ENCODE measurements at places on chromosomes 7 and 10.

- no peak for DNase-seq
These were observed 171.8 kb upstream of the POM121L12 start for GRCh38 chr7:52863652-52864051.

DNA sequence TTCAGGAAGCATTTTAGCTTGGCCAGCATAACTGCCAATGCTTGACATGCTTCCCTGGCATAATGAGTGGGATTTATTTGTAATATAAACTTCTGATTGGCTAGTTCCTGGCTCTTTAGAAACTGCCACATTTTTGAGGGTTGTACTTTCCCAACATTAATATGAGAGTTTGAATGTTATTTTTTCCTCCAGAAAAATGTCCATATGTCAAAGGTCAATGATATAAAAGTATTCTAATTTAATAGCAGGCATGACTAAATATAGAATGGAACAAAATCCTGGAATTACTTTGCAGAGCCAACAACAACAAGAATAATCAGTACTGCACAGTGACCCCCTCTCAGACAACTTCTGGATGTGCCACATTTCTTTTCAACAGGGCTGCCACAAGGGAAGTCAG is 352.6 kb downstream of the PRPF18 start:
- no peak for DNase-seq

- DNase-seq: no peak
These were observed 94.6 kb downstream of the TACC2 start for GRCh38 chr10:122083478-122084025.

DNA sequence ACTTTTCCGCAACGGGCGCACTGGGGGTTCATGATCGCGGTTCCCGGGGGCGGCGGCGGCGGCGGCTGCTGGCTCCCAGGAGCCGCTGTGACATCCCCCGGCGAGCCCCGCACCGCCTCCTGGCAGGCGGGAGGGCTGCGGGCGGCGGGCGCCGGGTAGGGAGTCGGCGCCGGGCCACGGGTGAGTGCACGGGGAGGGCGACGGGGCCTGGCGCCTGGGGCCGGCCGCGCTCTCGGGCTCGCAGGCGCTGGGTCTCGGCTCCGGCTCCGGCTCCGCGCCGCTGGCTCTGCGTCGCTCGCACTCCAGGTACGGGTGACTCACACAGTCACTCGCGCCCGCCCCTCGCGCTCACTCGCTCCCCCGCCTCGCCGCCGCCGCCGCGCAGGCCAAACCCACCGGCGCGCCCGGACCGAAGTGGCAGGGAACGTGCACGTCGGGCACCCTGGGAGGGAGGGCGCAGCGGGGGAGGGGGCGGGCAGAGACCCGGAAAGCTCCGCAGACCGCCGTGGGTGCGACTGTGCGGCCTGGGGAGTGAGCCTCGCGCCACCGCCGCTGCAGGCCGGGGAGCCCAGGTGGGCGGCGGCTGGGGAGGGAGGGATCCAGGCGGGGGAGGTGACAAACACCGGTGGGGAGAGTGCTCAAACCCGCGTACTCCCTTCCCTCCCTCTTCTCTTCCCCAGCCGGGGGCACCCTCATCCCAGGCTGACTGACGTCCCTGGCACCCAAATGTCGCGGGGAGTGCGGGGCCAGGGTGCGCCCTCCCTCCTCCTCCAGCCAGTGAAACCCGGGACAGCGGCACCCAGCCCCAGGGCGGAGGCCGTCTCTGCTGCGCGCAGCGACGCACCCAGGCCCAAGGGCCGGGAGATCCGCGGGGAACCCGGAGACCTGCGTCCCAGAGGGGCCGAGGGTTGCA is 276.9 kb upstream of the NEBL start:
- DNase-seq: no peak

GRCh38 chr7:47405921-47406800 is 175.8 kb downstream of the TNS3 start:
- DNase-seq: no peak

GRCh38 chr10:132373241-132373955 is 23.6 kb upstream of the PWWP2B start:
- DNase-seq: no peak

GRCh38 chr7:158098125-158099030 is 489.2 kb downstream of the PTPRN2 start:
- no peak for DNase-seq

DNA sequence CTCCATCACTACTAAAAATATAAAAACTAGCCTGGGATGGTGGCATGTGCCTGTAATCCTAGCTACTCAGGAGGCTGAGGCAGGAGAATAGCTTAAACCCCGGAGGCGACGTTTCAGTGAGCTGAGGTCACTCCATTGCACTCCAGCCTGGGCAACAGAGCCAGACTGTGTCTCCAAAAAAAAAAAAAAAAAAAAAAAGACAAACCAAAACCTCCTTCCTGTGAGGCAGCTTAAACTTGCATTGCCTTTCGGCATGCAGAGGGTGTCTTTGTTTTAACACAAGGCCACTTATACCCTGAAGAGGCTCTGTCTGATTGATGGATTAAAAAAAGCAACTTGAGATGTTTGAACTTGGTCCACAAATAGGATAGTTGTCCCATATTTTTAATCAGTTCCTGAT is 128.4 kb upstream of the RSU1 start:
- DNase-seq: no peak

- DNase-seq: peak; percentile 56
These were observed 548 bp downstream of the AGAP3 start for GRCh38 chr7:151086802-151087244.

DNA sequence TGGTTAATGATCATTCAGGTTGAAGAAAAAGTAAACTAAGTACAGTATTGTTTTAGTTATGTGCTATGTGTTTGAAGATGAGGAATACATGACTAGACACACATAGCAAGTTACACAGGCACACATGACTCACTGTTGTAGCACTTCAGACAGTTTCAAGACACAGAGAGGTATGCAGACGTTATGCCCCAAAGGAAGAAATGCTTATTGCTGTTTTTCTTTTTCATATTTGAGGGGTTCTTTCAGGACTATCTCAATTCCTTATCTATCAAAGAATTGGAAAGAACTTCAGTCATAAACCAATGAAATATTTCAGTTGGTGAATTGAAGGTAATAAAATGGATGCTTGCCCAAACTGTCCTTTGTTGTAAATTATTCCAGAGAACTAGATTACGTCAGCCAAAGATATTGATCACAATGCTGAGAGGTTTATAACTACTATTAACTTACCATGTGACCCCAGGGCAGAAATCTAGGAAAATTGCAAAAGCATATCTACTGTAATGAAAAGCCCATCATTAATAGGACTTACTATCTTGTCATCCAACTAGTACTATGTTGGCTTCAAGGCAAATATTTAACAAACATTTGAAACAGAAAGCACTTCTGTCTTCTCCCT is 61.2 kb upstream of the CAPZA2 start:
- no peak for DNase-seq

DNA sequence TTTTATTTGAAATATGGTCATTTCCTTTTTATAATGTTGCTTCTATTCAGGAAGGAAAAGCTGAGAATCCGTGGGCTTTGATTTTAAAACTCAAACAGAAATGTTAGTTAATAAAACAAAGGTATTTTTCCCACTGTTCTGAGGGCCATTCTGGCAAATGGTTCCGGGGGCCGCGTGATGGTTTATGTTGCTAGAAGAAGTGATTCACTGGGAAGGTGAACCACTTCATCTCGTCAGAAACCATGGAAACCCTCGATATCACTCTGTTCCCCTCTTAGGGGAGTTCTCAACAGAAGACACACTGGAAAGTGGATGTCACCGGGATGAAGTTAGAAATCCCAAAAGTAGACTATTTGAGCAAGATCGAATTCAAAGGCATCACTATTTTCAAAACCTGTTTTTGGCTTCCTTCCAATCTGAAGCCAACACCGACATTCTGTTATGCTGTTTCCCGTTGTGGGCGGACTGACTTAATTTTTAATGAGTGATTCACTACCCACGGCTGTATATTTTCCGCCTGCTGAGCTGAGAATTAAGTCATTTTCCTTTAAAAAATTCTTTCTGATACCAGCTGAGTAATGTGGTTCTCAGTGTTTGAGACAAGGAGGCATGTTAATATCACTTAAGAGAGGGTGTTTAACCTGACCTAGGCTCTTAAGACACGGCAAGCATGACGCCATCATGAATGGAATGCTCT is 84.1 kb downstream of the PTPRE start:
- DNase-seq: no peak

DNA sequence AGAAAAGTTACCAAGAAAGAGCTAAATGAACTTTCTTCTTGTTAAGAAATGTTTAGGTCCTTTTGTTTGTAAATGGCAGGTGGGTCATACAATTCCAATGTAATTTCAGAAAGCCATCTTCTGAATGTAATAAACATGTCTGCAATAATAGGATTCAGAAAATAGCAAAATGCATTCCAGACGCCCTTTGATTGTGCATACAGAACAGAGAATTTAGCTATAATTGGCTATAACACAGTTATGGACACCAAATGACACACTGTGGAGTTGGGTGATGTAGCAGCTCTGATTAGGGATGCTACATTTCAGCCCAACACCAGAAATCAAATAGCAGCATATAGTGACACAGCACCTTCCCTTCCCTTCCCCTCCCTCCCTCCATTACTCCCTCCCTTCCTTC is 240.8 kb downstream of the SNX10 start:
- DNase-seq: no peak

DNA sequence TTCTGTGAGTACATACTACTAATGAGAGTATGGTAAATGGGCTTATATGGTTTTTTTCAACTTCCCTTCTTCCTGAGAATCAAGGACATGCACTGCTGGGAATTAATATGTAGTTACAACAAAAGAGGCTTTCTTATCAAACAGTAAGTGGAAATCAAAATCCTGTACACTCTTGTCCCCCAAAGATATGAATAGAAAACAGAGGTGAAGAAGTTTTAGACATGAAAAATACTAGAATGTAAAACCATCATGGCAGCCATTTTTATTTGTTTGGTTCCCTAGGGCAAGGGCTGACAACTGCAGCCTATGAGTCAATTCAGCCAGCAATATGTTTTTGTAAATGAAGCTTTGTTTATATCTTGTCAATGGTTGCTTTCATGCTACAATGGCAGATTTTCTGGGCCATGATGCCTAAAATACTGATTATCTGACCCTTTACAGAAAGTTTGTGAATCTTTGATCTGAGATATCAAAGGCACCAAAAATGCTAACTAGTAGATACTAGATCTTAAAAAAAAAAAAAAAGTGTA is 422.4 kb downstream of the PARD3 start:
- no peak for DNase-seq

DNA sequence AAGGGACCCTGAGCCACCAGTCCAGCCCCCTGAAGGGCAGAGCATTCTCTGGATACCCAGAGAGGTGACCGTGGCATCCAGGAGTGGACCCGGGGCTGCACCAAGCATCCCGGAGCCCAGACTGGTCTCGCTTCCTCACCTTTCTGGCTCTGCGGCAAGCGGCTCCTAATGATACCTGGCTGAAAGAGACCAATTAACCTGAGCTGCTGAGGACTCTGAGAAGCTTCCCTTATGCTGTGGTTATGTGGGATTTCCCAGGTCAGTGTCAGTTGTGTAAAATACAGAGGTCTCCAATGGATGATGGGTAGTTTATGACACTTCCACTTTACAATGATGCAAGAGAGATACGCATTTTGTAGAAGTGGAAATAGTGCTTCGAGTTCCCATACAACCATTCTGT is 51.5 kb downstream of the PFKFB3 start:
- DNase-seq: no peak

DNA sequence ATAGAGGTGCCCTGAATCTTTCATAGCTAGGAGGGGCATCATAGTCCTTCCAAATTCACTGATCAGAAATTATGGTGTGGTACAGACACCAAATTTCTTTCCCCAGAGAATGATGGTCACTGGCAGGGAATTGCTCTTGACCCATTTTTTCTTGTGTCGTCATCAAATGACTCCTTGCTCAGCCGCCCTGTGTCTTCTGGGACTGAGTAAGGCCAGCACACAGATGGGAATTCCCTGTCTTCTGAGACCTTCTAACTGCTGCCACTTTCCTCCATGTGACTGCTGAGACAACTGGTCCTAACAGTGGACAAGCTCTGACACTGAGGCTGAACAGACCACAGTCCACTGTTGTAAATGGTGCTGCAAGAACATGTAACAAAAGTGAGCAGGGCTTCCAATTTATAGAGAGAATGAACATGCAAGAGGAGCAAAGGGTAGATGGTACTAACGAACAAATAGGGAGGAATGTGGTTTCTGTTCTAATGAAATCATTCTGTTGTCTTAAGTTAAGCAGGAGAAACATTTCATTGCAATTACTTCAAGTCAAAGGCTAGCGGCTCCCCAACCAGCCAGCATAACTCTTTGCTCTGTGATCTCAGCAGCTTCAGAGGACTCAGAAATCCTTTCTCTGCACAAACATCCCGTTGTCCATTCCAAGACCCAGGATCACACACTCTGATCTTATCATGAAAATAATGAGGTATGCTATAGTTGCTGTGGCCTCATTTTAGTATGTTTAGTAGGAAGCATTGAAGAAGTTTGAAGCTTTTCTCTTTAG is 235.9 kb upstream of the PRSS1 start:
- DNase-seq: no peak

GRCh38 chr7:79407351-79407750 is 46.1 kb downstream of the MAGI2 start:
- DNase-seq: no peak

GRCh38 chr7:158263110-158263963 is 324.3 kb downstream of the PTPRN2 start:
- DNase-seq: no peak

DNA sequence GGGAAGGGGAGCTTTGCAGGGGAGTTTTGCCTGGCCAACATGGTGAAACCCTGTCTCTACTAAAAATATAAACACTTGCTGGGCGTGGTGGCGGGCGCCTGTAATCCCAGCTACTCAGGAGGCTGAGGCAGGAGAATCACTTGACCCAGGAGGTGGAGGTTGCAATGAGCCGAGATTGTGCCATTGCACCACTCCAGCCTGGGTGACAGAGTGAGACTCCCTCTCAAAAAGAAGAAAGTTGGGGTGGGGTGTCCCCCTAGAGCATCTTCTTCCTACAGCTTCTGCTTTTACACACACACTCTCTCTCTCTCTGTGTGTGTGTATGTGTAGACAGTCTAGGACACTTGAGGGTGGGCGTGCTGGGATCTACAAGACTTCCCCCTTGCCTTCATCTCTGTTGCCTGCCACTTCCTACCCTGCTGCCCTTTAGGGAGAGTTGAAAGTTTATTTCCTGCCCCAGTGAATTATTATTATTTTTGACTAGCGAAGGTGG is 21.7 kb downstream of the PLAU start:
- DNase-seq: no peak

Data from RPMI8226 (cell line).